ENCODE measurements at places on chromosomes 4 and X. TPM values are rescaled to one million over a fixed set of nuclear protein-coding genes. Genes with fewer than 3 reads are reported as not detected.

The NPY1R gene
- total RNA-seq: not detected

The YIPF7 gene
- total RNA-seq: not detected

The XK gene
- total RNA-seq: not detected

The GAGE12H gene
- total RNA-seq: not detected

The MAGEB10 gene
- total RNA-seq: not detected

The ARHGAP24 gene
- total RNA-seq: 0.55 TPM

The SPARCL1 gene
- total RNA-seq: 0.04 TPM

The NWD2 gene
- total RNA-seq: not detected

The IL15 gene
- 0.24 TPM for total RNA-seq

The HHIP gene
- total RNA-seq: not detected

The RRH gene
- 0.22 TPM for total RNA-seq

The EDNRA gene
- not detected for total RNA-seq

The CSAG3 gene
- total RNA-seq: not detected

The PF4V1 gene
- not detected for total RNA-seq

The LRAT gene
- total RNA-seq: not detected

The TEX13C gene
- total RNA-seq: not detected

The DAPP1 gene
- not detected for total RNA-seq

The MAGEA2 gene
- 0.15 TPM for total RNA-seq

The ZNF275 gene
- 9.5 TPM for total RNA-seq

The DUX4 gene
- total RNA-seq: not detected

The GABRE gene
- 12.2 TPM for total RNA-seq

The KIAA1210 gene
- not detected for total RNA-seq

The APBB2 gene
- 19.7 TPM for total RNA-seq

The UGT2A3 gene
- total RNA-seq: 97.2 TPM

The CXCL3 gene
- total RNA-seq: 0.13 TPM

The RTL9 gene
- total RNA-seq: 0.02 TPM

The FRMD7 gene
- not detected for total RNA-seq

The CLGN gene
- 17.0 TPM for total RNA-seq

The HSFX4 gene
- total RNA-seq: not detected

The PDS5A gene
- 77.4 TPM for total RNA-seq

The FATE1 gene
- not detected for total RNA-seq

The F11 gene
- 58.0 TPM for total RNA-seq

The SMIM9 gene
- total RNA-seq: not detected

The NUP62CL gene
- 5.5 TPM for total RNA-seq

The BLOC1S4 gene
- total RNA-seq: 18.7 TPM

The PSMD10 gene
- total RNA-seq: 65.3 TPM

The TMEM144 gene
- 10.5 TPM for total RNA-seq

The ODAPH gene
- total RNA-seq: not detected

The FAM9C gene
- total RNA-seq: not detected

All from HepG2 (cell line).